ENCODE measurements at places on chromosomes 6 and 20. TPM values are rescaled to one million over a fixed set of nuclear protein-coding genes. Genes with fewer than 3 reads are reported as not detected.

The TRAPPC3L gene
- not detected for total RNA-seq

The RGL2 gene
- 30.4 TPM for total RNA-seq

The RFX6 gene
- total RNA-seq: not detected

The PLG gene
- not detected for total RNA-seq

The CTAGE9 gene
- not detected for total RNA-seq

The ISM1 gene
- 1.3 TPM for total RNA-seq

The THBD gene
- 36.2 TPM for total RNA-seq

The PEX3 gene
- 24.3 TPM for total RNA-seq

The GMNN gene
- total RNA-seq: 12.5 TPM

The SIGLEC1 gene
- not detected for total RNA-seq

The ELOVL2 gene
- total RNA-seq: not detected

The ANKRD60 gene
- not detected for total RNA-seq

The PPP1R10 gene
- total RNA-seq: 103 TPM

The PDYN gene
- not detected for total RNA-seq

The DEFB128 gene
- total RNA-seq: not detected

The RNF144B gene
- total RNA-seq: 57.9 TPM

The SMLR1 gene
- total RNA-seq: not detected

The RAET1L gene
- 1.2 TPM for total RNA-seq

The OPN5 gene
- not detected for total RNA-seq

The L3MBTL3 gene
- 5.2 TPM for total RNA-seq

The NOTCH4 gene
- total RNA-seq: not detected

The ELOVL4 gene
- 6.2 TPM for total RNA-seq

The CDH4 gene
- total RNA-seq: 25.0 TPM

The GABRR2 gene
- not detected for total RNA-seq

The SEL1L2 gene
- total RNA-seq: not detected

The C20orf141 gene
- total RNA-seq: not detected

The SLC24A3 gene
- not detected for total RNA-seq

The ME1 gene
- 16.7 TPM for total RNA-seq

The ETV7 gene
- total RNA-seq: 0.20 TPM

The MAP7 gene
- total RNA-seq: 15.4 TPM

The CFAP206 gene
- total RNA-seq: 0.27 TPM

The RALGAPA2 gene
- total RNA-seq: 9.8 TPM

The PDRG1 gene
- total RNA-seq: 12.2 TPM

The SSTR4 gene
- total RNA-seq: not detected

The MYLK4 gene
- total RNA-seq: 0.93 TPM

The RNF39 gene
- 2.3 TPM for total RNA-seq

The HLA-DQB2 gene
- total RNA-seq: not detected

The NEDD9 gene
- total RNA-seq: 4.4 TPM
